T-helper 9 cell (primary cell): ENCODE measurements at places on chromosomes 6 and 20.

DNA sequence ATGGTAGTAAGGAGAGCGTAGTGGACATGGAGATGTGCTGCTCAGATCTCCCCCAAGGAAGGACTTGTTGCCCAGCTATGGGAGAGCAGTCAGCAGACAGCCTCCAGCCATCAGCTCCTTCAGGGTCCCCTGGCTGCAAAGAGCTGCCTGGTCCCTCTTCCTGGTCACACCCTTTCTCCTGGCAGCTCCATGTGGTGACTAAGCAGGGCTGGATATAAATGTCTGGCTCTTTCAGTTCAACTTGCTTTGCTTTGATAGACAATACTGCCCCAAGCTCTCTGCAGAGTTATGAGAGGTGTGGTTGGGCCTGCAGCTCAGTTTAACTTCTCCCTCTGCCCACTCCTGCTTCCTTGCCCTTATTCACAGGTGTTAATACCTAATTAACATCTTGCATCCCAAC lies 64.1 kb upstream of the DDR1 start:
- DNase-seq = no peak

DNA sequence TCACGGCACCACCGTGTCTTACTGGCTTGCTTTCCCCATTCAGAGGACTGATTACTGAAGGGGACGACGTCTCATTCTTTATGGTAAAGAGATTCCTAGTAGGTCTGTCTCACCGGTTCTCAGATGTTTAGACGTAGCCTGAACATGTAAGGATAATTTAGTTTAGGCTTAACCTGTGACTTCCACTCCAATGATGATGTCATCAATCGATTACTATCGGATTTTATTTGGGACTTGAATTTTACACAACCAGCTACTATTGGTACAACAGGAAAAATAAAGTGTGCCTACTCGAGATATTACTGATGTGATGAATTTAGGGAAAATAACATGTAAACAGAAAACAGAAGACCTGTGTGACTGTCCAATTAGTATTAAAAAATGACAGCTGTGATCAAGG lies 4.5 kb upstream of the SSR1 start:
- no peak for DNase-seq

GRCh38 chr6:56932910-56933477 lies 21.9 kb upstream of the BEND6 start:
- no peak for DNase-seq

DNA sequence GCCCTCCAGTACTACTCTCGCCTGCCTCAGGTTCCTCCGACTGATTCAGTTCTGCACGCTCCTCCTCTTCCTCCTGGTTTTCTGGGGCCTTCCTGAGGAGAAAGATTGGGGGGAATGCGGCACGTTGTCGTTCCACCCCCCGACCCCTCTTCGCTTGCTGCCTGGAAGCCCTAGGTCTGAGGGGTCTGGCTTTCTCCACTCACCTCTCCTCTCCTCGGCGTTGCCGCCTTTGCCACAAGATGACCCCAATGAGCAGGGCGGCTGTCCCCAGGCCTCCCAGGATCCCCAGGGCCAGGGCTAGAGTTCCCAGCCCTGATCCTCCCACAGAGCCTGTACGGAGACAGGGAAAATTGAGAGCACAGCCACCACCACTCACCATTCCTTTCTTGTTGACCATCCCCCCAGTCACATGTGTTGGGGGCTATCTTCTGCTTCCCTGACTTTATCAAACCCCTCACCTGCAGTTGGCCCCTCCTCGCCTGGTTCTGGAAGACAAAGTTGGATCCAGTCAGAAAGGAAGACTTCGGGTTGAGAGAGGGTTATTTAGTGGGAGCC lies 2.8 kb downstream of the AGER start:
- no peak for DNase-seq

GRCh38 chr20:5488823-5489222 lies 172.1 kb upstream of the PROKR2 start:
- no peak for DNase-seq
